CD4-positive, alpha-beta memory T cell (primary cell): ENCODE measurements at places on chromosomes 12 and 14. TPM values are rescaled to one million over a fixed set of nuclear protein-coding genes. Genes with fewer than 3 reads are reported as not detected.

GRCh38 chr12:24668563-24668962, 280.3 kb downstream of the BCAT1 start:
- H3K4me3 ChIP-seq = no peak overlapping the region
- H3K36me3 ChIP-seq = no peaks in the 10 kb centered on the region
- no peaks in the 10 kb centered on the region for H3K4me1 ChIP-seq
- no peaks in the 10 kb centered on the region for H3K27me3 ChIP-seq

Gene TMTC1
- not detected for total RNA-seq

DNA sequence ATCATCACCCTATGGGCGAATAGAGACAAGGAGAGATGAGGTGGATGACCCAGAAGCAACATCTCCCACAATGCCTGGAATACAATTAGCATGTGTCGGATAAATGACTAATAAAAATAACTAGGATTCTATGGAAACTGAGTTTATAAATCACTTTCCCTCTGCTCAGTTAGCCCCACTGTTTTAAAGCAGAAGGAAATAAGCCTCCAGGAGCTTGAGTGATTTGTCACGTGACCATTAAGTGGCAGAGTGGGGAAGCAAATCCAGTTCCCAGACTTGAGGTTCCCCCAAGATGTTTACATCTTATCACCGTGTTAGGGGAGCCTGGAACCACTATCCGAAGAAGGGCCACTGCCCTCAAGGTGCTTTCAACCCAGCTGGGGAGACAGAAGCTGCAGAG, 136.5 kb upstream of the CCND2 start:
- no peaks in the 10 kb centered on the region for H3K36me3 ChIP-seq
- H3K4me1 ChIP-seq = peaks cover 33% of the 10 kb centered on the region
- no peak overlapping the region for H3K27ac ChIP-seq
- no peaks in the 10 kb centered on the region for H3K27me3 ChIP-seq

GRCh38 chr12:22979854-22980469, 355.0 kb downstream of the ETNK1 start:
- H3K27ac ChIP-seq = no peak overlapping the region
- no peaks in the 10 kb centered on the region for H3K4me1 ChIP-seq
- H3K27me3 ChIP-seq = no peaks in the 10 kb centered on the region
- H3K4me3 ChIP-seq = no peak overlapping the region
- H3K36me3 ChIP-seq = no peaks in the 10 kb centered on the region
- no peak for DNase-seq

Gene KLHL33
- 0.14 TPM for total RNA-seq

Gene MMP17
- 0.32 TPM for total RNA-seq

GRCh38 chr14:31080056-31080455, 53.9 kb upstream of the STRN3 start:
- no peak overlapping the region for H3K27ac ChIP-seq
- no peak overlapping the region for H3K4me3 ChIP-seq
- no peaks in the 10 kb centered on the region for H3K36me3 ChIP-seq
- no peaks in the 10 kb centered on the region for H3K27me3 ChIP-seq
- no peak for DNase-seq

DNA sequence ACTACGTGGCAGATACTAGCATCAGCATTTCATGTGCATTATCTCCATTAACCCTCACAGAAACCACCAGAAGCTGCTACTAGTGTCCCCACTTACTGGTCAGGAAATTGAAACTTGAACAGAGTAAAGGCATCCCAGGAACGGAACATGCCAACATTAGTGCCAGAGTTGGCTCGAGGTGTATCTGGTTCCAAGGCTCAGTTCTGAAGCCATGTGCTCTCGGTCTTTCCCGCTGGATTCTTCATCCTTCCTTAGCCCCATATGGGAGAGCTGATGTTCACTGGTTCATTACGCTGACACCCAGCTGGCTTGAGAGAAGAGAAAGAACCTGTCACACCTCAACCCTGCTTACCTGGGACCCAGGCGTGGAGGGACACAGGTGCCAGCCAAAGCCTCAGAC, 91.5 kb downstream of the TBX5 start:
- H3K4me1 ChIP-seq = no peaks in the 10 kb centered on the region
- no peaks in the 10 kb centered on the region for H3K27me3 ChIP-seq
- no peaks in the 10 kb centered on the region for H3K36me3 ChIP-seq

DNA sequence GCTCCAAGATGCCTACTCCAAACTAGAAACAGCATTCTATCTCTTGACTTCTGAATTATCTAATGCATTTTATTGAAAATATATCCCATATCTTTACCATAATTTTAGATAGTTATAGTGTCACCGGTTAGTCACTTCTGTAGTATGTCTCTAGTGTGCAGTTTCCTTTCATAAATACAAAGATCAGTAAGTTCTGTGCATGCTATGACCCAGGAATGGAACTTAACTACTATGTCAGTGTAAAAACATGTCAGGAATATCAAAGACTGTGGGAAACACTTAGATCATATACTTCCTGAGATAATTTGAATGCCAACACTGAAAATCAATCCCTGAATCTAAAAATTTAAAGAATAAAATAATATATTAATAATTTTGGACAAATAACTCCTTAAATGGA, 237.6 kb downstream of the ATXN7L3B start:
- no peak overlapping the region for H3K4me3 ChIP-seq
- DNase-seq = no peak
- no peaks in the 10 kb centered on the region for H3K27me3 ChIP-seq
- H3K36me3 ChIP-seq = no peaks in the 10 kb centered on the region

GRCh38 chr14:22282417-22282816, 306.6 kb downstream of the DAD1 start:
- DNase-seq = no peak
- no peaks in the 10 kb centered on the region for H3K4me1 ChIP-seq
- H3K4me3 ChIP-seq = no peak overlapping the region
- no peak overlapping the region for H3K27ac ChIP-seq

Gene ANO2
- not detected for total RNA-seq

DNA sequence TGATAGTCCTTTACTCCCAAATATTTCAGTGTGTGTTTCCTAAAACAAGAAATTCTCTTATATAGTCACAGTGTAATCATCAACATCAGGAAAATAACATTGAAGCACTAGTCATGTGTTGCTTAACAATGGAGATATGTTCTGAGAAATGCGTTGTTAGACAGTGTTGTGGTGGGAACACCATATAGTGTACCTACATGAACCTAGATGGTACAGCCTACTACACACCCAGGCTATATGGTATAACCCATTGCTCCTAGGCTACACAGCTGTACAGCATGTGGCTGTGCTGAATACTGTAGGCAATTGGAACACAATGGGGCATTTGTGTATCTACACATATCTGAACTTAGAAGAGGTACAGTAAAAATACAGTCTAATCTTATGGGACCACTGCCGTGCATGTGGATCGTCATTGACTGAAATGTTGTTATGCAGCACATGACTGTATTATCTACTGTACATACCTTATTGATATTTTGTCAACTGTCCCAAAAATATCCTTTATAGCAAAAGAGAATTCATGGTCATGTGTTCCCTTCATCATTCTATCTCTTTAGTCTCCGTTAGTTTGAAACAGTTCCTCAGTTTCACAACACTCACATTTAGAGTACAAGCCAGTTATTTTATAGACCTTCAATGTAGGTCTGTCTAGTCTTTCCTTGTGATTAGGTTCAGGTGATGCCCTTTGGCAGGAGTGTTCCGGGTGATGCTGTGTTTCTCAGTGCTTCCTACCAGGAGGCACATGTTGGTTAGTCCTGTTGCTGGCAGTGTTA, 109.7 kb downstream of the SLC25A47 start:
- H3K36me3 ChIP-seq = no peaks in the 10 kb centered on the region
- DNase-seq = no peak
- no peak overlapping the region for H3K4me3 ChIP-seq
- H3K27me3 ChIP-seq = no peaks in the 10 kb centered on the region
- peaks cover 3% of the 10 kb centered on the region for H3K4me1 ChIP-seq
- no peak overlapping the region for H3K27ac ChIP-seq

Gene RTL1
- not detected for total RNA-seq

Gene CD163L1
- total RNA-seq = 0.69 TPM

- H3K27ac ChIP-seq = no peak overlapping the region
- H3K4me1 ChIP-seq = peaks cover 17% of the 10 kb centered on the region
- no peak overlapping the region for H3K4me3 ChIP-seq
- H3K36me3 ChIP-seq = no peaks in the 10 kb centered on the region
- H3K27me3 ChIP-seq = no peaks in the 10 kb centered on the region
These were observed 189.6 kb downstream of the DUSP6 start for GRCh38 chr12:89162589-89163261.

- peaks cover 37% of the 10 kb centered on the region for H3K27me3 ChIP-seq
- no peaks in the 10 kb centered on the region for H3K36me3 ChIP-seq
- no peak overlapping the region for H3K4me3 ChIP-seq
- peaks cover 22% of the 10 kb centered on the region for H3K4me1 ChIP-seq
These were observed 4.9 kb downstream of the PTHLH start for GRCh38 chr12:27967551-27968054.
